Retinal pigment epithelial cell (primary cell): ENCODE measurements at places on chromosomes 6 and 20.

- no peak for DNase-seq
These were observed 29.0 kb downstream of the ARID1B start for GRCh38 chr6:156806155-156806554.

GRCh38 chr6:167892835-167893815 is 66.4 kb downstream of the AFDN start:
- no peak for DNase-seq

DNA sequence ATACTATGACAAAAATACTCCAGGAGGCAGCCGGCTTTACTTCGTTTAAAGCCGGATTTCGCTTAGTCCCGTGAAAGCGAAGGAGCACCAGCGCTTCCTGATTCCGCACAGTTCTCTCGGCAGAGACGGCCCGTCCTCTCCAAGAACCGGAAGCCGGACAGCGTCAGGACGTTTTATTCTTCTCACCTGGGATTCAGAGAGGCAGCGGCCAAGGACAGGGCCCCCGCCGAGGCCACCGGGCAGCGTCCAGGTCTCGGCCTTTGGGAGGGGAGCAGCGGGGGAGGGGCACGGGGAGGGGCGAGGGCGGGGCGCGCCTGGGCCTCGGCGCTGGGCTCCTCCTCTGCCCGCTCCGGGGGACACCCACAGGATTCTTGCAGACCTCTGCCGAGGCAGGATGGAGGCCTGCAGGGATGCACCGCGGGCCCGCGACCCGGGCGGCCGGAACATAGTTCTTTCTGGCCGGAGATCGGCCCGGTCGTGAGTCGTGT is 2.8 kb upstream of the DIDO1 start:
- DNase-seq: no peak

- DNase-seq: no peak
These were observed 89.8 kb upstream of the UST start for GRCh38 chr6:148657048-148657447.

GRCh38 chr20:42507874-42508273 is 681.8 kb downstream of the PTPRT start:
- no peak for DNase-seq

DNA sequence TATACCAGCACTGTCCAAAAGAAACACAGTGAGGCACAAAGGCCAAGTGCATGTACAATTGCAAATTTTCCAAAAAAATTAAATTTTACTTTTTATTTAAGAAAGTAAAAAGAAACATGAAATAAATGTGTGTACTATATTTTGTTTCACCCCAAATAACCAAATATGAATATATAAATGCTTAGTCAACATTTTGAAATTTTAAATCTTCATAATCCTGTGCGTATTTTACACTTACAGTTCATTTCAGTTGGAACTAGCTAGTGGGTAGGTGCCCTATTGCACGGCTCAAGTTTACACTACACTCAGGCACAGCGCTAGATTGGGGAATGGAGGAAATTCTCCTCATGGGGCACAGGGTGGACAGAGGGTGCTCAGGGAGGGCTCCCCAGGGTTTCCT is 18.0 kb upstream of the BTN3A3 start:
- DNase-seq: no peak

DNA sequence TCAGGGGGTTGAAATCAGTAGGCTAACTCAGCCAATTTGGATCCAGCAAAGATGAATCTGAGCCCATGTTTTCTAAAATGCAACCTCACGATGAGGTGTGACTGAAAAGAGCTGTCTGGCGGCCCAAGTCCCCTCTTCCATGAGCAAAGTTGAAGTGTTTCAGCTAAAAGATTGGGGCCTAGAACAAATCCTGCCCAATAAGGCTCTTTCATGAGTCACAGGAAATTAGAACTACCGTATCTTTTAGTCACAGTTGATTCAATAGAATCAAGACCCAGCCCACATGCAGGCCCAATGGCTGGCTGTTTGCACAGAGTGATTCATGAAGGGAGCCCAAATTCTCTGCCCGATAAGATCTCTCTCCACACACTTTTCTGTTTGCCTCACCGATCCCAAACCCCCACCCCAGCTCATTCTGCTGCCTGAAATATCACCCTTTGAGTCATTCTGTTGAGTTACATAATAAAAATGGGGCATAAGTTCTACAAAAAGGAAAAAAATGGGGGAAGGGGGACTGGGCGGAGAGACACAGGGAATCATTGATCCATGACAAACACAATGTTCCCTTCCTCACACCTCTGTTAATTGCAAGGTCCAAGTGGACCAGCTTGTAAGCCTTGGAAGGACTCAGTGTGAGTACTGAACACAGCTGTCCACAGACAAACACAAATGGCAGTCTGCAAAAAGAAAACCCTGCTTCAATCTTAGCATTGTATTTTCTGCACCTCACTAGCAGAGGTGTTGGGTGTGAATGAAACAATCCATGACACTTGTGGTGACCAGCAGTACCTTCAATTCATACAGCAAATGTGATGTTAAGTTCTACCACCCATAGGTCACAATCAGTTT is 13.8 kb downstream of the FOXQ1 start:
- DNase-seq: no peak

DNA sequence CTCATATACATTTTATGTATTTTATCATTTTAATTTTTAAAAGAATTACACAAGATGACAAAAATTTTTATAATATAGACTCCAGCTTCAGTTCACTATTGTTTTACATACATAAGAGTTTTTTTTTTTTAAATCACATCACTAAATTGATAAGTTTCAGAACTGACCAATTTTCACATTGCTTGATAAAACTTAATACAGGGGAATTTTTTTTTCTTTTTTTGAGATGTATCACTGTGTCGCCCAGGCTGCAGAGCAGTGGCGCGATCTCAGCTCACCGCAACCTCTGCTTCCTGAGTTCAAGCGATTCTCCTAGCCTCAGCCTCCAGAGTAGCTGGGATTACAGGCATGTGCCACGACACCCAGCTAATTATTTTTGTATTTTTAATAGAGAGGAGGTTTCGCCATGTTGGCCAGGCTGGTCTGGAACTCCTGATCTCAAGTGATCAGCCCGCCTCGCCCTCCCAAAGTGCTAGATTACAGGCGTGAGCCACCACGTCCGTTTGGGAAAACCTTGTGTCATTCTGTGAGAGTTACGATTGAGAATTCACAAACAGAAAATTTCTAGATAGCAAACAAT is 36.6 kb upstream of the BTN3A2 start:
- DNase-seq: no peak

- DNase-seq: no peak
These were observed 91.9 kb downstream of the TCP11 start for GRCh38 chr6:35049156-35049735.

GRCh38 chr6:125919618-125920017 is 37.0 kb upstream of the HINT3 start:
- no peak for DNase-seq

DNA sequence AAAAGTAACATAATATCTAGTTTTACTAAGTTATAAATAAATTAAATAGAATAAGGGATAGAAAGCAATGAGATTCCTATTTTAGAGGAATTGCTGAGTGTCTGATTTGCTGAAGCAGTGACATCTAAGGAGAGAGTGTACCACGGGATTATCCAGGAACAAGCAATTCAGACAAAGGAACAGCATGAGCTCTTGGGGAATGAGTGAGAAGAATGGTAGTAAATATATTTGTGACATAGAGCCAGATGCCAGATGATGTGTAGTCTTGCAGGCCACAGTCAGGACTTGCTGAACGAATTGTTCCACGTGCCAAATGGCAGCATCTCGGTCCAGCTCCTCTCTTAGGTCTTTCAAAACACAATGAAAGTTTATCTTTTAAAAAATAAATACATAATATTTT is 339.2 kb downstream of the TENT5A start:
- DNase-seq: no peak

DNA sequence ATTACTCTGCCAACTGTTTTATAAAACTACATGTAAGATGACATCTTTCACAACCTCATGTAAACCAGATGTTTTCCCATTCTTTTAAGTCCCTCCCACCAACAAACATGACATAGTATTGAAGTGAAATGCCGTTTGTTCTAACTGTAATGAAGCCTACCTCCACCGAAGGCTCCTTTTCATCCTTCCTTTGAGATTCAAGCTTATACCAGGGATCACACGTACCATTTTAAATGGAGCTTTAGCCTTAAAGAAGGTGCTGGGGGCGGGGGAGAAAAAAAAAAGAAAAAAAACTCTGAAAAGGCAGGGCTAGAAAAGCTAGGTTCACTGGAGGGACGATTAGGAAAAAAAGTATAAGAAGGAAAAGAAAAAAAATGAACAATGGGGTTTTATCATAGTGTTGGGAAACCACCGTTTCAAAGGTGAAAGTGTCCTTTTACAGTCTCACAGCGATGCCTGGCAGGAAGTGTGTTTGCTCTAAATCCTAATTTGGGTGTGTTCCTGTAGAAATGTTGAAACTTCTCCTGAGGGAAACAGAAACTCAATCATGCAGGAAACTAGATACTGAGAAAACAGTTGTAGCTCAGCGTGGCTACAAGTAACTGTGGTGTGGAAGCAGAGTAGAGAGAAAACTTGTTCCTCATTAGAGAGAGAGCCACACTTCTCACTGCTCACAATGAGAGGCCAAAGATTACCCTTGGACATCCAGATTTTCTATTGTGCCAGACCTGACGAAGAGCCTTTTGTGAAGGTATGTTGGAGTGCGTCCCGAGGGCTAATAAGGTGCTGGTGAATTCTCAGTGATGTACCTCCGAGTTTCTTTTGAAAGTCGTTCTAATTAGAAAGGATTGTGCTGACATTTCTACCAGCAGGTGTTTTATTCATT is 37.6 kb upstream of the HINT3 start:
- DNase-seq: no peak

DNA sequence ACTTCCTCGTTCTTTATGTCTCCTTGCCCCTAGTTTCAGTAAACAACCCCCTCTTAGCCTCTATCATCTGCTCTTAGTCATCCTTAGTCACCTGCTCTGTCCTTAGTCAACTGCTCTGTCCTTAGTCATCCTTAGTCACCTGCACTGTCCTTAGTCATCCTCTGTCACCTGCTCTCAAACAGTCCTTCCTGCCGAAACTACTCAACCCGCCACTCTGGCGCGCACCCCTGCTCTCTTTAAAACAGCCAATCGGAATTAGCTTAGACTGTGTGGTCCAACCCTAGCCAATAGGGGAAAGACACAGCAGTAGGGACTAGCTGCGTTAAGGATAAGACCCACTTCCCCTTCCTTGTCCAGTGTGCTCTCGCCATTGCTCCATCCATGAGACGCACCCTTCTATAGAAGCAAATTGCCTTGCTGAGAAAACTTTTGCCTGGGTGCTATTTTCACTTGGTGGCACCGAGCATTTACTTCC is 73.9 kb downstream of the BACH2 start:
- no peak for DNase-seq

DNA sequence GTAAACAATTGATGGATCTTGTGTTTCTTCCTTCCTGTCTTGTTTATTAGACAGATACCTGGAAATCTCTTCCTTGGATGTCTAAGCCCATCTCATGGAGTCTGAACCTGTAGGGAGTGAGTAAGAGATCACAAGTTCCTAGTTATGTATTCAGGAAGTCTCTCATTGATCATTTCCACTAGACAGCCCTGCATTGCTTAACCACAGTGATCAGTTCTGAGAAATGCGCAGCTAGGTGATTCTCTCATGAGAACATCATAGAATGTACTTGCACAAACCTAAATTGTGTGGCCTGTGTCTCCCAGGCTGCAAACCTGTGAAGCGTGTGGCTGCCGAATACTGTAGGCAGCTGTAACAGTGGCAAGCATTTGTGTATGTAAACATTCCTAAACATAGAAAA is 39.1 kb downstream of the FAM120B start:
- no peak for DNase-seq

DNA sequence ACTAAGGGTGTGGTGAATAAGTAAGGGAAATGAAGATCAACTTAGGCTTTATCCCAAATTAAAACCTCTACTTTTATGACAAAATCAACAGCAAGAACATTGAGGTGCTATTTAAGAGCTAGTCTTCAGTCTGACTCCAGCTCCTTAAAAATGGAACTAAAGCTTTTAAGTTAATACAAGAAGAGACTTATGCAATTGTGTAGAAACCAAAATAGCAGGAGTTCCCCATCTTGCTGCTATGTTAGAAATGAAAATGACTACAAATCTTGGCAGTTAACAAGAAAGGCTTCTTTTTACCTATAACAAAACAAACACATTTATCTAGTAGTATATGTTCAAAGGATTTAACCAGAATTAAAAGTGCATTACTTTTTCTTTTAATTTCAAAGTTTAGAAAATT is 25.7 kb downstream of the HMGN3 start:
- DNase-seq: no peak

- DNase-seq: no peak
These were observed 3.8 kb downstream of the GCM1 start for GRCh38 chr6:53144802-53145201.

DNA sequence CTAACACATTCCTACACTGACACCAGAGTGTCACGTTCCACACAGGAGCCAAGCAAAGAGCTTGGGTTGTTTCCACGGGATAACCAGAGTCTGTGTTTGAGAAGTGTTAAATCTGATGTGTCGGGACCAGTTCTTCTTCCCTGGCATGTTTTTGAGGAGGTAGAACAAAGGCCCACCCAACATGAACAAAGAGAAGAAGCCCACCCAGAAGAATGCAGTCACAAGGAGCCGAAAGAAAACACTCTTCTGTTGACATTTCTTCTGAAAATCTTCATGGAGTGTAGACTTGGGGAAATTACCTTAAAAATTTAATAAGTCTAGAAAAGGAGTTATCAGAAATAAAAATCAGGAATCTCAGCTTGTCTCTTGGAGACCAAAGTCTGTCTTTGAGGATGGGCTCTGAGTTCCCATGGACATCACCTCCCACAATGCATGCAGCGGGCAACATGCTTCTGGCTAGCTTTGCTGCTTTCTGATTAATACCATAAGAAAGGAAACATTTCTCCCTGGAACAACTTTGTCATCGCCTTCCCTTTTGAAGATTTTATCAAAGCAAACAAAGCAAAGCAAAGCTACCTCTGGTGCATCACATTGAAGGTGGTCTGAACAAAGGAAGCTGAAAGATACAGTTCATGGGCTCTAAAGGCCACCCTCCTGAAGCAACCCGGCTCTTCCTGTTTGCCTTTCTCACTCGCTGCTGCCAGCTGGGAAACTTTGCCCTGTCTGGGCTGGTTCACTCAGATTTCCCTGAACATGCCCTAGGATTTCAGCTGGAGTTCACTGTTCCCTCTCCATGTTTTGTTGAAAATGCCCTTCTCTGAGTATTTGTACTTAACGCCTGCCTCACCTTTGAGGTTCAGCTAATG is 448.1 kb downstream of the KIF16B start:
- no peak for DNase-seq

GRCh38 chr20:23655491-23656211 is 17.9 kb upstream of the CST3 start:
- DNase-seq: no peak

DNA sequence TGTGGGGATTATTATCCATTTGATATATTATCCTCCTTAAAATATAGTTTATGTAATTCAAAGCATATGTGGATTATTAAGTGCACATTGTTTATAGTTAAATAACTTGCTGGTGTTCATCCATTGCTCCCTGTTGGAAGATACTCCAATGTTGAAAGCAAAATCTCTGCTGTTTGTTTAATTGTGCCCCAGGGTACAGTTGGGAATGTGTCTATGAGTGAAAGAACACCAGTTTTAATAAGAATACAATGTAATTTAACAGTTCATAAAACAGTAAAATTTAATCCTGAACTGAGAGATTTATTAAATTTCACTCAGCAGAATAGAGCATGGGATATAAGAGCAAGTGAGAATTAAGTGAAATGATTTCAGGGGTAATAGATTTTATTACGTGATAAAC is 364.9 kb downstream of the GRIK2 start:
- DNase-seq: no peak
